AG09309 (cell line): ENCODE measurements at places on chromosomes 4 and X.

- DNase-seq, result no peak
Measured at GRCh38 chrX:44462850-44463249, 79.8 kb downstream of the FUNDC1 start.

DNA sequence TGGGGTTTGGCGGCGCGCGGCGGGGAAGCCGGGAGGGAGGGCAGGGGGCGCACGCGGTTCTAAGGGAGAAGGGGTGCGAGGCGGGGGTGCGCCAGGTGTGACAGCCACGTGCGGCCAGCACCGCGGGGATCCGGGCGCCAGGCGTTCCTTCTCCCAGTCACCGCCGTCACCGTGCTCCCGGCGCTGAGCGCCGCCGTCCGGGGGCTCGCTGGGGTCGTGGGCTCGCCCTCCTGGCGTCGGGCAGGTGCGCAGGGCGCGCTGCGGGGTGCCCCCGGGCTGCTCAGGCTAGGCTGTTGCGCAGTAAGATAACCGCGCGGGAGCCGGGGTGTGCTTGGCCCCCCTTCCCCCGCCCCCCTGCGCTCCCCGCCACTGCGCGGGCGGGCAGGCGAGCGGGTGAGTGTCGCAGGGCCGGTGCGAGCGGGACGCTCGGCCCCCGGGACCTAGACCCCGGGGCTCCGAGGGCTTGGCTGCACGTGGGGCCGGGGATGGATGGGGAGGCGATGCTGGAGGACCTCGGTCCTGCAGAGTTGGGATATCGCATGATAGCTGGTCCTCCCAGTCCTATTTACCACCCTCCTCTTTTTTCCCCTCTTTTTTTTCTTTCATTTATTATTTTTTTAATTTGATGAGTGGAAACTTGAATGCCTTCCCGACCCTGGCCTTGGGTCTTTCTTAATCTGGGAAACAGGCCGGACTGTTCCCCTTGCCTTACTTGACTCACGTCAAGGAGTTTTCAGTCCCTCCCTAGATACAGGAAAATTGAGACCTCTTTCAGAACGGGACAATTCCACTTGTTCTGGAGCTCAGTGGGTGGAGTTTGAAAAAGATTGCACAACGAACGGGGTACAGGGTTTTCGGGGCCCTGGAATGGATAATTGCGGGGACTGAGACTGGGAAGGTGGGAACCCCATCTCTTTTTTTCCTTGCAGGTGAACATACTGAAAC lies 797 bp downstream of the TXLNG start:
- no peak for DNase-seq

DNA sequence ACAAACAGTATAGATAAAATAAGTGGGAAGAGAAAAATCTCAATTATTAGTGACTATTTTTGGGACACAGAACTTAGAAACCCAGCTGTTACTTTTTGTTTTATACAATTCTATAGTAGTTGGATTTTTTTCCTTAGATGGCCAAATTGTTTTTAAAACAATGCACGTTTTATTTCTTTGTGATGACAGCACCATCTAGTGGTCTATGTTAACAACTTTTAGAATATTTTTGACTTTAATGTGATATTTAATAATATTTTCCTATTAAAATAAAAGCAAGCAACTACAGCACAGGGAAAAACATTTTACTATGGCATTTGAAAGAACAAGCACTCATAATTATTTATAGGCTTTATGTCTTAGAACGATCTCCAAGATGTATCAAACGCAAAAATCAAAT lies 5.6 kb upstream of the SMIM31 start:
- DNase-seq, result no peak

GRCh38 chrX:149074398-149074797 lies 430.7 kb downstream of the IDS start:
- DNase-seq, result no peak

GRCh38 chr4:24683116-24683515 lies 98.8 kb upstream of the DHX15 start:
- no peak for DNase-seq
